A549 treated with CORT108297 at 1 μM for 4 hours (cell line): ENCODE measurements at places on chromosomes 12 and 14. TPM values are rescaled to one million over a fixed set of nuclear protein-coding genes. Genes with fewer than 3 reads are reported as not detected.

The RIN3 gene
- 17.8 to 25.6 TPM (median 23.9 TPM) in 5 replicates for total RNA-seq

The PLEKHD1 gene
- total RNA-seq = 0.02 to 0.04 TPM (median 0.03 TPM) in 3 of 5 replicates, not detected in the others

The PSME1 gene
- 161 to 192 TPM (median 170 TPM) in 5 replicates for total RNA-seq

The SOAT2 gene
- total RNA-seq = 0.18 to 0.35 TPM (median 0.21 TPM) in 5 replicates

The PGF gene
- 2.5 to 4.2 TPM (median 3.8 TPM) in 5 replicates for total RNA-seq

The ADAM21 gene
- 0.03 TPM in 1 of 5 replicates, not detected in the others for total RNA-seq

The RPL10L gene
- total RNA-seq = not detected in 5 replicates

The SLC6A15 gene
- 3.0 to 4.2 TPM (median 3.9 TPM) in 5 replicates for total RNA-seq

The CLEC1B gene
- total RNA-seq = not detected in 5 replicates

The ACOT4 gene
- total RNA-seq = 1.9 to 2.4 TPM (median 2.0 TPM) in 5 replicates

The ATP5F1B gene
- 807 to 915 TPM (median 885 TPM) in 5 replicates for total RNA-seq
